ENCODE measurements at places on chromosomes 3 and 15.

- ATAC-seq: no peak
Observed at GRCh38 chr3:152349392-152349791, 80.7 kb downstream of the MBNL1 start.

DNA sequence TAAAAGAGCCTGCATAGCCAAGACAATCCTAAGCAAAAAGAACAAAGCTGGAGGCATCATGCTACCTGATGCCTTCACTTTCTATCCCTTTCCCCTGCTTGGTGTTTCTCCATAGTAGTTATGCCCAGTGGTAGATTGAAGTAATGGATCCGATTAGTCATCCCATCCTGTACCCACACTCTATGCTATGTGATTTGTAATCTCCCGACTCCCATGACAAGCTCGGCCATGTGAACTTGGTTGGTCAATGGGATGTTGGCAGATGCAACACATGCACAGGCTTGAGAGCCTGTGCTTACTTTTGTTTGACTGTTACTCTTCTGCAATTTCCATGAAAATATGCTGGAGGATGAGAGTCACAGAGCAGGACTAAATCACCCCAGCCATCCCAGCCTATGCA is 334.9 kb upstream of the DPH6 start:
- ATAC-seq: no peak

DNA sequence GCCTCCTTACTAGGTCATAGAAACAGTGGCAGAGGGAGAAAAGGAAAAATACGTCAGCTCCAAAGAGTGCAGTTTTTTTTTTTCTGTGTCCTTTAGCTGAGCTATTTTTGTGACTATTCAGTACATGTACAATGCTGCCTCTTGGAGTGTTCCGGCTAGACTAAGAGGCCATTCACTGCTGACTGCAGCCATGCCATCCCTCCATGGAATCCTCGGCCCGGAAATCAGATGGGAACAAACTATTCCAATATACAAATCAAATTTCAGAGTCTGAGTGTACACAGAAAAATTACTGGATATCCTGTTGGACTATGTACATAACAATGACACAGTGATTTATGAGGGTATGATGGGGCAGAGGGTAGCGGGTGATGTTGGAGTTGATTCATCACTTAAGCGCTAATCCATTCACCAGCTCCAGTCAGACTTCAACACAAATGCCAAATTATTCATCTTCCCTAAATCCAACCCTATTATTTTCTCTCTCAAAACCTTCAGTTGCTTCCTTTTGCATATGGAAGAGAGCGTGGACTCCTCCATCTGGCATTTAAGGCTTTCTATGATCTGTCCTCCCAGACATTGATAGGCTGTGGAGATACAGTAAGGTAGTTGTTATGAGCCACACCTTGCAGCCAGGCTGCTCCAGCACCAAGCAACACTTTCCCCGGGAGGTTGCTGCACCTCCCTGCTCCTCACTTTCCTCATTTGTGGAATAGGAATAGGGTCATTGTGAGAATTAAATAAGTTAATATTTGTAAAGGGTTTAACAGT is 109.1 kb downstream of the LPP start:
- no peak for ATAC-seq

DNA sequence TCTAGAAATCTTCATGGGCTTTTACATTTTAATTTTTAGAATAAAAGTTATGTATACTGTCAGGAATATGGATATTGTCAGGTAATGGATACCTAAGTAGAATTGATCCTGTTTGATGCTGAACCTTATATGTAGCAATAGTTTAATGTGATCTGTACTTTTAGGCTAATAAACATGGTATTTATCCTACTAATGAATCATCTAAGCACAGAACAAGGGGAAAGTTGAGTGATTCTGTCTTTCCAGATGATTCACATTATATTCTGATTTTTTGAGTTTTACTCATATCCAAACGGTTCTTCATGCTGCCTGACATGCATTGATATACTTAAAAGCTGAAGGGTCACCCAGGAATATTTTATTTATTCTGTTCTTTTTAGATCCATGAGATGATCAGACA is 34.5 kb downstream of the FANCI start:
- no peak for ATAC-seq

GRCh38 chr15:39770748-39771689 is 11.6 kb downstream of the FSIP1 start:
- ATAC-seq: no peak

DNA sequence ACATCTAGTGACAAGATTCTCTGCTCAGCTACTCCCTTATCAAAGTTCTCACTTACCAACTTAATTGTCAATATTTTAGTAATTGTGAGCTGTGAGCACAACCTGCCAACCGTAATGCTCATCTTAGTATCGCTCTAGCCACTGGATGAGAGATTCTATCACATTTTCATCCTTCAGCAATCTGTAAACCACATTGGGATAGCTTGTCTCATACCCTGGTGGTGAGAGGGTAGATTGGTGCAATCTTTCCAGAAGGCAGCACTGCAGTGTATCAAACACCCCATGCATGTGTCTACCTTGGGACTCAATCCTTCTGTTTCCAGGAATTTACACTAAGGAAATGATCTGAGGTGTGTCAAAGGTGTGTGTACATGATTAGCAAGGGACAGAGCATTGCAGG is 18.9 kb upstream of the ATP8B4 start:
- ATAC-seq: no peak

- ATAC-seq: peak; percentile 68
Observed at GRCh38 chr3:557972-558371, 361.4 kb downstream of the CHL1 start.

- ATAC-seq: no peak
Observed at GRCh38 chr15:54772663-54773062, 424.1 kb downstream of the RSL24D1 start.

DNA sequence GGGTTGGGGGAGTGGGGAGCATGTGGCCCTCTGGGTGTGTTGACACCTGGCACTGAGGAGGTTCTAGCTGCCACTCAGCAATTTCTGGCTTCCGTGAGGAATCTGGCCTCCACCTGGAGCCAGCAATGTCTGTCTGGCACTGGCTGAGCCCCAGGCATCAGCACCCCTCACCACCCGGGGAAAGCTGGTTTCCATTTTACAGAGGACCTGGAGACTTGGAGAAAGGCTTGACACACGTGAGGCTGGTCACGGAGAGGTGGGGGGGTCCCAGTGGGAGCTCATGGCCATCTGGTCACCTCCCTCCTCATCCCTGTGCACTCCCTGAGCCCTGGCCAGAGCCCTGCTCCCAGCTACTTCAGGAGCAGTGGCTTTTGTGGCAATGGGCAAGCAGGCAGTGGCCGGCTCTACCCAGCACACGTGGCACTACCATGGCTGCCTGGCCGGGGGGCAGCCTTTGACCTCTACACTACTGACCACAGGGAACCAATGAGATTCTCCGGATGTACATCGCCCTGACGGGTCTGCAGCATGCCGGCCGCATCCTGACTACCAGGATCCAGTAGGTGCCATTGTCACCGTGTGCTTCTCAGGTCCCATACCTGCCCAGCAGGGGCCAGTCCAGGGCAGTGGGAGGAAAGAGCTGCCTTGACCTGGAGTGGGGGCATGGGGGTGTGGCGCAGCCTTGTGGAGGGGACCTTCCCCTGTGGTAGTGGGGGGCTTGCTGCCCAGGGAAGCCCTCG is 28.5 kb downstream of the ACAD9 start:
- ATAC-seq: no peak

GRCh38 chr3:157285141-157285540 is 125.2 kb upstream of the CCNL1 start:
- no peak for ATAC-seq

- ATAC-seq: peak; percentile 97
Observed at GRCh38 chr15:90845201-90845949, 23.0 kb upstream of the FURIN start.

DNA sequence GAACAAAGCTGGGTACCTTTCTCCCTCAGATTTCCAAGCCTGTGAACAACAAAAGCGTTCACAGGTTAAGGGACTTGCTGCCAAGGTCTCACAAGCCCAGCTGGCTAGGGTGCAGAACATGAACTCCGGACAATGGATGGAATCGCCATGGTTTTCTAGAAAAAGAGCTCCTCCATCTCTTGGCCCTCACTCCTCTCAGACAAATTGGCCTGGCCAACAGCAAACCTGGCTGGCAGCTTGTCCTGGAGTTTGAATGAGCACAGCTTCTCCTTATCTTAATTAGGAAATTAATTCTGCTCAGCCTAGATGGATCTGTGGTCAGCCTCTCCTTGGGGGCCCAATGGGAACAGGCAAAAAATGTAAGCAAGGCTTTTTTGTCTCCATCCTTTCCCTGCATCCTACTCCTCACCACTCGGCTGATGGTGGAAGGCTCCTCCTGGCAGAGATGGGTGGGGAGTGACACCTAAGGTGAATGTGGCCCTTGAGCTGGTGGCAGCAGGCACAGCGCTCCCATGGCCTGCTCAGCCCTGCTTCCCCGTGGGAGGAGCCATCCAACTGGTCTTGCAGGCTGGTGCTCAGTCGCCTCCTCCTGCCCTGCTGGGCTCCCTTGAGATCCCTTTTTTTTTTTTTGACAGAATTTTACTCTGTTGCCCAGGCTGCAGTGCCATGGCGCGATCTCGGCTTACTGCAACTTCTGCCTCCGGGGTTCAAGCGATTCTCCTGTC is 5.8 kb downstream of the KLHL25 start:
- no peak for ATAC-seq

DNA sequence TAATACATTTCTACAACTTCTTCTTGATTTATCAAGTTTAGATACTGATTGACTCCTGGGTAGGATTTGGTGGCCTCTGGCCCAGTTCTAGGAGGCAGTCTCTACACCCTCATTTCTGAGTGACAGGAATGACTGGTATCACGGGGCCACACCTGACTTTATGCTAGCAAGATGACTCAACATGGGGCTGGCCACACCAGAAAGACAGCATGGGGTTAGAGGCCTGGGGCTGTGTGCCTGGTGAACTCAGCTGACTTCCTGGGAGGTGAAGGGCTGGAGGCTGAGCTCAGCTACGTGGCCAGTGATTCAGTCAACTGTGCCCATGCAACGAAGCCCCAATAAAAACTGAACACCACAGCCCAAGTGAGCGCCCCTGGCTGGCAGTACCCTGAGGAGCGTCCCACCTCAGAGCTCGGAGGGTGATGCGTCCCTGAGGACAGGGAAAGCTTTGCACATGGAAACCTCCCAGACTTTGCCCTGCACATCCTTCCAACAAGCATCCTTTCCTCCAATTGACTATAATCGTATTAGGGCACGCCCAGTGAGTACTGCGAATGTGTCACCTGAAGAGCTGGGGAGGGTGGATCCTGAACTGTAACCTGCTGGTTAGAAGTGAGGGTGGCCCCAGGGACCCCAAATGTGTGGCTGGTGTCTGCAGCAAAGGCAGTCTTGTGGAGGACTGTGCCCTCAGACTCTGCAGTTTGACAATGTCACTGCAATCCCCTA is 57.2 kb downstream of the NIPA2 start:
- ATAC-seq: peak; percentile 53

- no peak for ATAC-seq
Observed at GRCh38 chr3:59968513-59969045, 918.8 kb upstream of the CFAP20DC start.

DNA sequence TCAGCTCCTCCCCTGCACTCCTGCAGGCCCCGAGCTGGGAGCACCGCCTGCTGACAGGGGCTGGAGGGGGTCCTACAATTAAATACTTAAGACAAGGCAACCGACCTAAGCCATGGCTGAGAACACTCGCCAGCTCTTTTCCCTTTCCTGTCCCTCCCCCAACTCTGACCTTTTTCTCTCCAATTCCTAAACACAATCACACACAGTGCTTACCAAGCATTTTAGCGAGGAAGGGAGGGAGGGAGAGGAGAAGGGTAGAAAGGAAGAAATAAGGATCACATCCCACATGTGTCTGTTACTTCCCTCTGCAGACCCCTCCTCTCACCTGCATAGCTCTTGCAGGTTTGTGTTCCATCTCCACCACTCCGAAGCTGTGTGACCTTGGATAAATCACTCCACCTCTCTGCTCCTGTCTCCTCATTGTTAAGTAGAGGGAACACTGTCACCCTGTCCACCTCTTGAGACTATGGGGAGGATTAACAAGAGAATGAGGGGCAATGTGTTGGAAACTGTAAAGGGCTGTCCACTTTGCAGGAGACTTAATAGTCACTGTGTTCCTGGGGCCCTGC is 63.6 kb downstream of the CYP11A1 start:
- no peak for ATAC-seq

DNA sequence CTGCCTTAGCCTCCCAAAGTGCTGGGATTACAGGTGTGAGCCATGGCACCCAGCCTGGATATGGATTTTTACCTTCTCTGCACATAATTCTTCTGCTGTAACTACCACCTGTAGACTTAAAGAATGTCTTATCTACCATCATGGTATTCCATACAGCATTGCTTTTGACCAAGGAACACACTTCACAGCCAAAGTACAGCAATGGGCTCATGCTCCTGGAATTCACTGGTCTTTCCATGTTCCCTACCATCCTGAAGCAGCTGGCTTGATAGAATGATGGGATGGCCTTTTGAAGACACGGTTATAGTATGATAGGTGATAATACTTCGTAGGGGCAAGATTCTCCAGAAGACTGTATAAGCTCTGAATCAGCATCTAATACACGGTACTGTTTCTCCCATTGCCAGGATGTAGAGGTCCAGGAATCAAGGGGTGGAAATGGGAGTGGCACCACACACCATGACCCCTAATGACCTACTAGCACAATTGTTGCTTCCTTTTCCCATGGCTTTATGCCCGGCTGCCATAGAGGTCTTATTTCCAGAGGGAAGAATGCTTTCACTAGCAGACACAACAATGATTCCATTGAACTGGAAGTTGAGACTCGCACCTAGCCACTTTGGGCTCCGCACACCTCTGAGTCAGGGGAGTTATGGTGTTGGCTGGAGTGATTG is 60.9 kb upstream of the CDV3 start:
- ATAC-seq: no peak
